ENCODE measurements at places on chromosomes 11 and 22.

- DNase-seq, result peak; percentile 43
These were observed 22.8 kb downstream of the INCENP start for GRCh38 chr11:62146476-62147200.

- no peak for DNase-seq
These were observed 363.0 kb downstream of the DDX10 start for GRCh38 chr11:109027851-109028250.

DNA sequence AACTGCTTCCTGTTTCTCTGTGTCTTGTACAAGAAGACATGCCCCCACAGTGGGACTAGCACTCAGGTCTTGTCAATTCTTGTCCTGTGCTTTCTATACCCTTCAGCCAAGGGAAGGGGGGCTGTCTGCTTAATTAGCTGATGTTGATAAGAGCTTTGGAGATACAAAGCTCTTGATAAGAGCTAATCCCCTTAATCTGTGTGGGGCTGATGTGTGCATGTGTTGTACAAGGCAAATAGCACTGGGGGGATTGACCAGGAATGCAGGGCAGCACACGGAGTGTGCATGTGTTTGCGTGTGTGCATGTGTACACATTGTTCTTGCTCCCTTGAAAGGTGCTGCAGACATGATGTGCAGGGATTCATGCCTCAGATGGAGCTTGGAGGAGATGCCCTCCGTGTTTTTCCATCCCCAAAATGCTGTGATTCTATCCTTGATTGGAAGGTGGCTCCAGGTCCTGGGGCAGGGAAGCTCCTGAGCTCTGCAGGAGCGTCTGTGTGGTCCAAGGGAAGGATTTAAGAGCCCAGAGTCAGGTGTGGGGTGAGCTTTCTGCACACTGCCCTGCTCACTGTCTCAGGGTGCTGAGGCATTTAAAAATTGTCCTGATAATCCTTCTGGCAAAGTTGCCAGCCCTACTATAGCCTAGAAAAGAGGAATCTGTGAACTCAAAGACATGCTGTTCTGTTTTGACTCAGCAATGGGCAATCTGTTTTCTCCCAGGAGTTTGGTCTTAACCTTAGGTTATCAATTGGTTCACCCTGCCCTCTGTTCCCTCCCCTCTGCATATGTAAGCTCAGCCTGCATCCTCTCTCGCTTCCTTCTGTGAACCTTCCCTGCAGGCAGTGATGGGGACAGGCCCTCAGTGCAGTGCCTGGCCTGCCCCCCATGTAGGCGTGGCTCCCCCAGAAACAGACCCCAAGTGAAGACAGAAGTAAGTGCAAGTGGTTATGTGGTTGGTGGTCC is 102.0 kb downstream of the GRIK4 start:
- no peak for DNase-seq

DNA sequence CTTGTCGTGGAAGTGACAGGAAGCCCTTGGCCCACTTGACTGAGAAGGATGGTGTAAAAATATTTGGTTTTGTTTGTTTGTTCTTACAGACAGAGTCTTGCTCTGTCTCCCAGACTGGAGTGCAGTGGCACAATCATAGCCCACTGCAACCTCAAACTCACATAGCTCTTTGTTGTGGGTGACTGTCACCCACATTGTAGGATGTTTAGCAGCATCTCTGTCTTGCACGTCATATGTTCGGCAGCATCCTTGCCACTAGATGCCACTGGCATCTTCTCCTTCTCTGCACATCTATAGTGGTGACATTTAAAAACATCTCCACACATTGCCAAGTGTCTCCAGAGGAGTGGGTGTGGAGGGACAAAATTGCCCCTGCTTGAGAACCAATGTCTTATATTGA is 56.8 kb downstream of the PRR5L start:
- peak; percentile 49 for DNase-seq

DNA sequence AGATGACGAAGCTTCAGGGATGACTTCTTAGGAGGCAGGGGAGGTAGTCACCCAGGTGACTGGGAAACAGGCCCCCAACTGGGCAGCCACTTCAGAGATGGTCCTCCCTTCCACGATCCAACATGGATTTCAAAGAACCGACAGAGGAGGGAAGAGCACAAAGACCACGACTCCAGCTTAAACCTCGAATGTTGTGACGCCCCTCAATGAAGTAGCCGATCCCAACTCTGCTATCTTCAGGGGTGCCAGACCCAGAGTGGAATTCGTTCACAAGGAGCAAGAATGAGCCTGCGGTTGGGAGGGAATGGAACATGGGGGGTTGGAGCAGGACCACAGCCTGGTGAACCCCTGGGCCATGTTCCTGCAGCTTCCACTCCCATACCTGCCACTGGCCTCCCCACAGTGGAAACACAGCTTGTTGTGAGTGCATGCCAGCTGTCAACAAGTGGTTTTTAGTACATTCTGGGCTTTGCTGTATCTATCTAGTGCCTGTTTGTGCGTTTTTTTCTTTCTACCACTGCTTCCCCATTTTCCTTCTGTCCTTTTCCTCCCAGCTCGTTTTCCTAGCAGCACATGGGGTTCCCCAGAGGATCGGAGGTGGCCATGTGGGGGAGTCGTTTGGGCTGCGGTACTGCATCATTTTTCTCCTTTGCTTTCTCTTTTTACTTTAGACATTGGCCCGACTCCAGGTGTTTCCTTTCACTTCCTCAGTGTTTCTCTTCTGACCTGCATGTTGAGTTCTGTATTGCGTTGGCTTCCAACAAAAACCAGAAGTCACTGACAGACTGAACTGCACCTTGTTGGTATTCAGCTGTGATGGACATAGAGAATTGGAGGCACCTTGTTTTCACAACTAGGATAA is 65.8 kb downstream of the MORC2 start:
- peak; percentile 25 for DNase-seq

GRCh38 chr11:22193348-22194051 is 615 bp downstream of the ANO5 start:
- DNase-seq, result no peak

DNA sequence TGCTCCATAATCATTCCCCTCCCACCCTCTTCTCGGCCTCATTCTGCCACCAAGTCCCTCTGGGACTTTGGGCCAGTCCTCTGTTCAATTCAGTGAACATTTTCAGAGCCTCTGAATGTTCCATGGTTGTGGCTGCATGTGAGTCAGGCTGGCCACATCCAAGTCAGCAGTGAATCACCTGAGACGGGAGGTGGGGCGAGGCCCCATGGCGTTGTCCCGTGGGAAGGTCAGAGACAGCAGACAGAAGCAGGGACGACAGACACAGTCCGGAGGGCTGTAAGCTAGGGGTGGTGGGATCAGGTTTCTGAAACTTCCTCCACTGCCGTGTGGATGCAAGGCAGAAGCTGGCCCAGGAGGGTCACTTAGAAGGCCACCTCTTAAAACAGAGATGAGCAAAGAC is 324.8 kb downstream of the MN1 start:
- peak; percentile 46 for DNase-seq

DNA sequence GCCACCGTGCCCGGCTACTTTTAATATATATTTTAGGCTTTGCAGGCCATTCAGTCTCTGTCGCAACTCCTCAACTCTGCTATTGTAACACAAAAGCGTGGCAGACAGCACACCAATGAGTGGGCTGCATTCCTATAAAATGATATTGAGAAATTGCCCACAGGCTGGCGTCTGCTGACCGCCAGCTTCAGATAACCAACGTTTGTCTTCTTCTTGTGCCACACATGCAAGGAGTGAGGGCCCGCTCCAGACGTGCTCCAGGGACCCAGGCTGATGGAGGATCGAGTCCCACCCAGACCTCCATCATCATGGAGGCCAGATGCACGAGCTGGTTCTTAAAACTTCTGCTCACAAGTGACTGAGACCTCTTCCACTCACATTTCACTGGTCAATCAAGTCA is 35.4 kb upstream of the LINC01488 start:
- no peak for DNase-seq

DNA sequence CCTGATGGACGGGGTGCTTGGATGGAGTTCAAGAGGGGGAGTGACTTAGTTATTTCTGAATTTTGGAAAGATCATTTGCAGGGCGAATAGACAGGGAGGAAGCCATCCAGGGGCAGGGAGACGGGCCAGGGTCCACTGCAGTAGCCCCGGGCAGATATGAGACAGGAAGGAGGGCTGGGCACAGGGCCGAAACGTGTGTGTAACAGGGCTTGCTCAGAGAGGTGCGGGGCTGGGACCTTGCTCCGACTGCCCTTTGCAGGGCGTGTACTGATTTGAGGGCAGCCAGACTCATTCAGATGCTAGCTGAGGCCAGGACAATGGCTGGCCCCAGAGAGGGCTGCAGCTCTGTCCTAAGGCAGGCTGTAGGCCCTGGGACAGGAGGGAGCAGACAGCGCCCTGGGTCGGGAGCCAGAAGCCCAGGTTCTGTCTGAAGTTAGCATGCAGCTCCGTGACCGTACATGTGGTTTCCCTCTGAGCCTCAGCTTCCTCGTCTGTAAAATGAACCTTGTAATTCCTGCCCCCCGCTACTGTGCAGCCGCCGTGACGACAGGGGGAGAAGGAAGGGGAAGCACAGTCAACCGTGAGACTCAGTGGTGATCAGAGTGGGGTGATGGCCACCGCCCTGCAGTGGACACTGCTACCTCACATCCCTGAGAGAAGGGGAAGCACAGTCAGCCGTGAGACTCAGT is 103.4 kb downstream of the PHF21B start:
- no peak for DNase-seq

DNA sequence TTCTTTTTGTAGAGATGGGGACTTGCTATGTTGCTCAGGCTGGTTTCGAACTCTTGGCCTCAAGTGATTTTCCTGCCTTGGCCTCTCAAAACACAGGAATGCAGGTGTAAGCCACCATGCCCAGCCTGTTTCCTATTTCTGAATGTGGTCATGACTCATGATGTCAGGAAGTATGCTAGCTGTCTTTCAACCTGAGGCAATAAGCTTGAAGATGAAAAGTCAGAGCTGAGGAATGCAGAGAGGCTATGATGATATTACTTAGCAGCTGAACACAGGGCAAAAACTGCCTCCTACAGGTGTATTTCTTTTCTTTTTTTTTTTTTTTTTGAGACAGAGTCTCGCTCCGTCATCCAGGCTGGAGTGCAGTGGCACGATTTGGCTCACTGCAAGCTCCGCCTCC is 9.0 kb upstream of the NUCB2 start:
- DNase-seq, result no peak

DNA sequence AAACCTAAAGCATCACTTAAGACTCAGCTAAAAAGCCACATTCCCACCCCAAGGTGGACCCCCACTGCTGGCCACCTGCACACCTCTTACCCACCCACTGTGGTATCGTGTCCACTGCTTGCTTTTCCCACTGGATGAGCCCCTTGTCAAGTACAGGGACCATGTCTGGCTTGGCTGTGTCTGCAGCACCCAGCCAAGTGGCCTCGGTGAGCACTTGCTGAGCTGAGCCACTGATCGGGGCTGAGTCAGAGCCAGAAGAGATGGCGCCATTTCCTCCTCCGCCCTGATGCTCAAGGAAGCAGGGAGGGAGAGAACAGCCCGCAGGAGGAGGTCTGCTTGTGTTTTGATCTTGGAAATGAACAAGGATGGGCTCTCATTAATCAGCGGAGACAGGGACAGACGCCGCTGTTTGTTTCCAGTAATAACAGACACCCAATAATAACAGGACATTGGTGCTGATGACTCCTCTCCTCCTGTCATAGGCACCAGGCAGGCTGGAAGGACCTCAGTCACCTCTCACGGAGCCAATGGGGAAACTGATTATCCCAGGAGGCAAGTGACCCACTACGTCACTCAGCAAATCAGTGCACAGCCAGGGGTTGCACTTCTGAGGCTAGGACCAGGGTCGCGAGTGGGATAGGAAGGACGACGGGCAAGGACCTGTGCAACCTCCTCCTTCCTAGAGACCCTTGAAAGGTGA is 85.2 kb upstream of the RTL6 start:
- no peak for DNase-seq
